ENCODE measurements at places on chromosomes 16 and 17.

- DNase-seq, result no peak
Observed at GRCh38 chr16:3618769-3619141, 7.3 kb upstream of the SLX4 start.

DNA sequence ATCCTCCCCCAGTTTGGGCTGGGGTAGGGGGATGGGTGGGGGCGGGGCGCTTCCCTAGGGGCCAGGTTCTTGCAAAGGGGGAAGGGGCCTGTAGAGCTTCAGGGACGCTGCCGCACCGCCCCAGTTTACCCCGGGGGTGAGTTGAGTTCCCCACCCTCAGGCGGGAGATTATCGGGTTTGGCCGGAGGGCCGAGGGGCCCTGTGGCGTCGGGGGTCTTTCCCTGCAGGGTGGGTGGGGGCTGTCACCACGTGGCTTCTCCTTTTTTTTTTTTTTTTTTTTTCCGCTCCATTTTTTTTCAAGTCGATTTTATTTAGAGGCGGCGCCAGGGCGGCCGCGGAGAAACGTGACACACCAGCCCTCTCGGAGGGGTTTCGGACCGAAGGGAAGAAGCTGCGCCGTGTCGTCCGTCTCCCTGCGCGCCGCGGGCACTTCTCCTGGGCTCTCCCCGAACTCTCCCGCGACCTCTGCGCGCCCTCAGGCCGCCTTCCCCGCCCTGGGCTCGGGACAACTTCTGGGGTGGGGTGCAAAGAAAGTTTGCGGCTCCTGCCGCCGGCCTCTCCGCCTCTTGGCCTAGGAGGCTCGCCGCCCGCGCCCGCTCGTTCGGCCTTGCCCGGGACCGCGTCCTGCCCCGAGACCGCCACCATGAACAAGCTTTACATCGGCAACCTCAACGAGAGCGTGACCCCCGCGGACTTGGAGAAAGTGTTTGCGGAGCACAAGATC lies at the start of gene IGF2BP1:
IGF2BP1 (plus strand) TSS at position 283 of the 724 bp plus-strand sequence; CDS start at position 644, 361 bp downstream.
- no peak for DNase-seq

DNA sequence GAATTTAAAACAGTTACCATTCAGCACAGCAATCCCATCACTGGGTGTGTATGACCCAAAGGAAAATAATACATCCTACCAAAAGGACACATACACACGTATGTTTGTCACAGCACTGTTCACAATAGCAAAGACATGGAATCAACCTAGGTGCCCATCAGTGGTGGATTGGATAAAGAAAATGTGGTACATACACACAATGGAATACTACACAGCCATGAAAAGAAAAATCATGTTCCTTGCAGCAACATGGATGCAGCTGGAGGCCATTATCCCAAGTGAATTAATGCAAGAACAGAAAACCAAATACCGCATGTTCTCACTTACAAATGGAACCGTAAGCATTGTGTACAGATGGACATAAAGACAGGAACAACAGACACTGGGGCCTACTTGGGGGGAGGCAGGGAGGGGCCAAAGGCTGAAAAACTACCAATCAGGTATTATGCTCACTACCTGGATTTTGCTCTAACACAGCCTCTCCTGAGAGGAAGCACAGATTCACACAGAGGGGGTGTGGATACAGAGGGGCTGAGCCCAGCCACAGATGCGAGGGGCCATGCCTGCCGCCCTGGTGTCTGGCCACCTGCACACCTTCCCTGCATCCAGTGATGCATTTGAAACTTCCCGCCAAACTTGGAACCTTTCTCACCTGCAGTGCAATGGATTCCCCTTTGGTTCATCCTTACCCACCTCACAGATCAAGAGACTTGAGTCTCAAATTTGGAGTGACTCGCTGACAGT lies 55.9 kb downstream of the USP22 start:
- DNase-seq, result no peak

DNA sequence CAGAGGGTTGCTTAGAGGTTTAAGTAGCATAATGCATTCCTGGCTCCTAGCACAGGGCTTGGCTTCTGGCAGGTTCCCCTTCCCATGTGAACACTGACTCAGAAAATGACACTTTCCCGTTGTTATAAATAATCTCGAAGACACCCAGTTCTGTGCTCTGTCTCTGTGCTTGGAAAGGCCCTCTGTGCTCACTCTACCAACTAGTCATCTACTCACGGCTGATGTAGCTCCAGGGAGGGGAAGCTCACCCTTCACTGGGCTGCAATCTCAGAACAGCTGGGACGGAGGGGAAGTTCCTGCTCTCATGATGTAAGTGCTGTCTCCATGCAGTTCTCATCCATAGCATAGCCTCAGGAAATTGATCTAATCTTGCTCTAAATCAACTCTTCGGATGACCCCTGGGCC lies 230.5 kb upstream of the ASIC2 start:
- no peak for DNase-seq

- DNase-seq, result no peak
Observed at GRCh38 chr16:31452631-31453106, 6.6 kb upstream of the ARMC5 start.

DNA sequence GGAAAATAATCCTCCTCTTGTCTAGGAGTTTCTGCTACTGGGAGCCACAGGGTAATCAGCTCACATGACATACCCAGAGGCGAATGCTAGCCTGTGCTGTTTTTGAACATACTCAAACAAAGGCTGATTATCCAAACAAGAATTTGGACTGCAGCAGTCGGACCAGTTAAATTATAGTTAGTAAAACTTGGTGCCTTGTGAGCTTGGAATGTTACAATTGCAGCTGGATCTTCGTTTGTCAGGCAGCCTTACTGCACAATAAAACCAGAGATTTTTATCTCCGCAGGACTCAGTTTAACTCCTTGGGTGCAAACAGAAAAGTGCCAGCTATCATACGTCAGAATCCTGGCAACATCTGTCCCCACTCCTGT lies 163.8 kb upstream of the TBX2 start:
- no peak for DNase-seq

DNA sequence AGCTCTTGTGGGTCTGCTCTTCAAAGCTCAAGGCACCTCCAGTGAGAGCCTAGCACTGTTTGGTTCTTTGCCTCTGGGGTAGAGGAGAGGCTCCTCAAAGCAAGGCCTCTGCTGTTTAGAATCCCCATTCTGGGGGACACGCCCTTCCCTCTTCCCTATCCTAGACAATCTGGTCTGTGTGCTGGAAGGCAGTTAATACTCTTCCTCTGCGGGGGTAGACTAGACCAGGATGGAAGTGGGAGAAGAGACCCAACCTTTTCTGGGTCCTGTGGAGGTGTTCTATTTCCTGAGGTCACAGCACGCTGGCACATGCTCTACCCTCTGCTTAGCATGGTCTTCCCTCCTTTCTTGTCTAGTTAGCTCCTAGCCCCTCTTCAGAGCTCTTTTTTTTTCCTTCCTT lies 7.7 kb downstream of the ERAL1 start:
- no peak for DNase-seq

GRCh38 chr16:27330542-27330941 lies 16.8 kb downstream of the IL4R start:
- DNase-seq, result no peak

All from CD4-positive, alpha-beta T cell treated with Interleukin-10 for 1 hour (primary cell).